ENCODE measurements at places on chromosomes 5 and 9. TPM values are rescaled to one million over a fixed set of nuclear protein-coding genes. Genes with fewer than 3 reads are reported as not detected.

DNA sequence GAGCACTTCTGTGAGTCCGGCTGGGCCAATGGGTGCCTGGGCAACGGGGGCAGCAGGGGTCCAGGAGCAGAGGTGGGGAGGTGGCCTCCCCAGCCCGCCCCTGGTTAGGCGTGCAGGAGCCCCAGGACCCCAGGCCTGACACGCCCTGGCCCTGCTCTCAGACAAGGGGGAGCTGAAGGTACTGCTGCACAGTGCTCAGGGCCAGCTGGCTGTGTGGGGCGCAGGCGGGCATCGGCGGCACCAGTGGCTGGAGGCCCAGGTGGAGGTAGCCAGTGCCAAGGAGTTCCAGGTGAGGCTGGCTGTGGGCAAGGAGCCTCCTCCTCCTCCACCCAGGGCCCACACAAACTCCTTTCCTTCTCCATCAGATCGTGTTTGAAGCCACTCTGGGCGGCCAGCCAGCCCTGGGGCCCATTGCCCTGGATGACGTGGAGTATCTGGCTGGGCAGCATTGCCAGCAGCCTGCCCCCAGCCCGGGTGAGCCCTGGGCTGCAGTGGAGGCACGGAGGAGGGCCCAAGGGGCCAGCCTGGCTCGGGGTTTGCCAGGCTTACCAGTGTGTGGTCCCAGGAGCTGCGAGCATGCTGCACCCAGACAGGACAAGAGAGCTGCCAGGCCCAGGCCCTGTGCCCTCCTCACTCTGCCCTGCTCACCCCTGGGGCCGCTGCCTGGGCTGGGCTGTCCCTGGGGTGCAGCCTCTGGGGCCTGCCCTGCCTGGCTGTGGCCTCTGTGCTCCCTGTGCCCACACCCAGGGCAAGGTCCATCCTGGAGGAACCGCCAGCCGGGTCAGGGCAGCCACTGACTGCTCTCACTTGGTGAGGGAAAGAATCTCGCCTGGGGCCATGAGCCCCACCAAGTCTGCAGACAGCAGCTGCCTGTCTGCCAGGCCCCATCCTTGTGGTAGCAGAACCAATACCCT, 7.0 kb downstream of the MAMDC4 start:
- peak; percentile 97 for DNase-seq

GRCh38 chr9:90914868-90915483, 113.4 kb downstream of the SYK start:
- peak; percentile 97 for DNase-seq

DNA sequence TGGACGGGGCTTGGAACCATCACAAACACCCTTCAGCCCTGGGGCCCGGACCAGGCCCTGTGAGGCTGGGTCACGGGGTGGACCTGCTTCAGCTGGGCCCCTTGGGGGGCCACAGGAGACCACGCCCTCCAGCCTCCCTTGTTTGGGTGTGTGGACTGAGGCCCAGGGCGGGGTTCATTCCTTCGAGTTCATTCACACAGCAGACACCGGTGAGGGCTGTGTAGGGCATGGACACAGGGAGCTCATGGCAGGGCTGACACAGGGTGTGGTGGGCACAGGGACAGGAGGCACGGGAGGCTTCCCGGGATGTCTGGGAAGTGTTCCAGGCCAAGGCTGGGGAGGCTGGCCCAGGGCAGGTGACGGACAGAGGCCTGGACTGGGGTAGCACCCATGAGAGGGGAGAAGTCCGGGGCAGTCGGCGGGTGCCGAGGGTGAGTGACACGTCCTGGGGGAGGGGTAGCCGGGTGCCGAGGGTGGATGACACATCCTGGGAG, 8.9 kb downstream of the DNLZ start:
- peak; percentile 98 for DNase-seq

Gene GRIN1
- total RNA-seq, result not detected

DNA sequence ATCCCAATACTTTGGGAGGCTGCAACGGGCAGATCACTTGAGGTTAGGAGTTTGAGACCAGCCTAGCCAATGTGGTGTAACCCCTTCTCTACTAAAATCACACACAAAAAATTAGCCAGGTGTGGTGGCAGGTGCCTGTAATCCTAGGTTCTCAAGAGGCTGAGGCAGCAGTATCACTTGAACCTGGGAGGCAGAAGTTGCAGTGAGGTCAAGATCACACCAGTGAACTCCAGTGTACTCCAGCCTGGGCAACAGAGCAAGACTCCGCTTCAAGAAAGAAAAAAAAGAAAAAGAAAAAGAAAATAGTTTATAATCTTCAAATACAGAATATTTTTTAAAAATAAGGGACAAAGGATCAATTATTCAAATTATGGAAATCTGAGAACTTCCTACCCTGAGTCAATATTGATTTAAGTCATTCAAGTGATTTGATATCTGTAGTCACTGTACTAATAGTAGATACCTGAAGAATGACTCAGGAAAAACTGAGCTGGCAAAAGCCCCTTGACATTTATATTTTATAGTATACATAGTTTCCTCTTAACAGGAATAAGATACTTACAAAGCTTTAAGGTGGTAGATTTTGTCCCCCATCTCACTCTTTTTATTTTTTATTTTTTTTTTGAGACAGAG, 61.8 kb downstream of the PTBP3 start:
- peak; percentile 43 for DNase-seq

- DNase-seq, result peak; percentile 46
Observed at GRCh38 chr9:92468206-92468605, 14.1 kb downstream of the ASPN start.

DNA sequence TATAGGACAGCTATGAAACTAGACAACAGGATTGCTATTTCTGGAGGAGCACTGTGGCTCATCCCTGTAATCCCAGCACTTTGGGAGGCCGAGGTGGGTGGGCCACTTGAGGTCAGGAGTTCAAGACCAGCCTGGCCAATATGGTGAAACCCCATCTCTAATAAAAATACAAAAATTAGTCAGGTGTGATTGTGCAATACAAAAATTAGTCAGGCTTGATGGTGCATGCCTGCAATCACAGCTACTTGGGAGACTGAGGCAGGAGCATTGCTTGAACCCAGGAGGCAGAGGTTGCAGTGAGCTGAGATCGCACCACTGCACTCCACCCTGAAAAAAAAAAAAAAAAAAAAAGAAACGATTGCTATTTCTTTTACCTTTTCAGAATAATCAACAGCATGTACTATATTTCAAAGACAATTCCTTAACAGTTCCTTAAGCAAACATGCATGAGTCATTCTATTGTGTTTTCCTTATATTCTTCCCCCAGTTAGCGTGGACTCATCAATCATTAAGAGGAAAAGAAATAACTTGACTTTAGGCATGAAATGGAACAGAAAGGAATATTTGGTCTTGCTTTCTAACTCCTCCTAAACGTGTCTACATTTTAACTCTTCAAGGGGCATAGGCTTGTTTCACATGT, 162.6 kb downstream of the TAF11L14 start:
- no peak for DNase-seq

Gene FOXI1
- total RNA-seq, result not detected

- no peak for DNase-seq
Observed at GRCh38 chr5:23025629-23026233, 172.6 kb upstream of the CDH12 start.

DNA sequence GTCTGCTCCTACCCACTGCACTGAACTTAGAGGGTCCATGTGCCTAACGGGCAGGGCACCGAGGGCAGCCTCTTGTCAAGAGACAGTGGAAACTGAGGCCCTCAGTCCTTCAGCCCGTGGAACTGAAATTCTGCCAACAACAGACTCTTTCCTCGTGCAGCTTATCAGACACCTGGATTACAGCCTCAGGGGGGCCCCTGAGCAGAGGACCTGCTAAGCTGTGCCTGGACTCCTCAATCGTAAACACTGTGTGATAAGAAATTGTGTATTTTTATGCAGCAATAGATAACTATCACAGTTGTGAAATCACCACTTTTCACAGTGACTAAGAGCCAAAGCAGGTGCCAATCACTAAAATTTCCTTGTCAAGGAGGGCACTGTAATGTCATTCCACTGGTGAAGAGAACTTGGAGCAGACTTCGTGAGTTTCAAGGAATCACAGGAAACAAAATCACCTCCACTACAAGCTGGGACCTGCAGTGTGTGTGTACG, 33.4 kb upstream of the CTSV start:
- no peak for DNase-seq

Gene PDE6A
- total RNA-seq, result under 0.01 TPM

DNA sequence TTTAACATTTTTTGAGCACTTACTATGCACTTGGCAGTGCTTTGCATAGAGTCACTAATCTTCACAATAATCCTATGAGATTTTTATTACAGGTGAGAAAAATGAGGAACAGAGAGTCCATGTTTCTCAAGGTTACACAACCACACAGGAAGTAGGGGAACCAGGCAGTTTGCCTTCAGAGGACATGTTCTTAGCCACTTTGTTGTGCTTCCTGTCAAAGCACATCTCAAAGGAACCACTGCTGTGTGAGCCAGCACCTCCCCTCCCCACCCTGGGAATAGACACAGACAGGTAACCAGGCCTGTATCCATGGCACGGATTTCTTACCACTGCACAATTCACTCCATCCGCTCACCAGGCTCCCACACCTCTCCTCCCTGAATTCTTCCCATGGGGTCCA, 6.3 kb upstream of the DNAJB5 start:
- DNase-seq, result no peak

DNA sequence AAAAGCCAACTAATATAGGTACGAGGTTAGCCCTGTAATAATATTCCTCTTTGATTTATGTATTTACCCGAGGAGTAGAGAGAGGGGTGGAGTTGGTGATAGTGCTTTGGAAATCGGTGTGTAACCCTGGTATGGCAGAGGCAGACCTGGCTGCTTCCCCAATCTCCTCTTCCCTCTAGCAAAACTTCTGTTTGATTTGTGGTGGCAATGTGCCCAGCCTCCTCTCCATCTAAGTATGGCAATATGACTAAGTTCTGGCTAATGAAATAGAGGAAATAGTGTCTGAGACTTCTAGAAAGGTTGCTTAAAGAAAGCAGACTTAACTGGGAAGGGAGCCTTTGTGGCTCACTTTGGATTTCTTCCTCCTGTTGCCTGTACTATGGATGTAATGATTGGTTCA, 491.1 kb downstream of the ENC1 start:
- DNase-seq, result no peak

DNA sequence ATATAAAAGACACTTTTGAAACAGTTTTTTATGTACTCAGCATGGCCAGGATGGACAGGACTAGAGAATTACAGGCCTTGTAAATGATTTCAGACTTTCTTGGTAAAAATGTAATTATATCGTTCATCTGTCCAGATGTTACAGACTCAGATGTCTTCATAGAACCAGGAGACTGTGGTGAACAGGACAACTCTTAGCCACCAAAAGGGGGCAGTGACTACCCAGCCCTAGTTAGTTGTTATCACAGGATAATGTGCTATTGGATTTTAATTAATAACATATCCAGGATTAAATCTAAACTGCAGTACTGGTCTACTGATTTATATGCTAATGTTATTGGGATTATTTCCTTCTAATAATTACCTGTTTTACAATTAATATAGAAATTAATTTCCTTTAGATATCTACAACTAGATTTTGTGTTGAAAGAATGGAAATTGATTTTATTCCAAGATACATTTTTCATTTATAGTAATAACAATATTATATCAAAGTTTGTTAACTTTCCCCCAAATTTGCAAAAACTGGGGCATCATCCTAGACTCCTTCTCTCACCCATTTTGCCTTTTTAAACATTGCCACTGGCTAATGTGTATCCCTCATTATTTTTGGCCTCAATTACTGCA, 99.4 kb downstream of the MTREX start:
- peak; percentile 42 for DNase-seq

GRCh38 chr5:131329286-131329560, 65.4 kb downstream of the CDC42SE2 start:
- DNase-seq, result no peak

Gene ST6GALNAC4
- total RNA-seq, result 33.7 TPM

- no peak for DNase-seq
Observed at GRCh38 chr5:156093024-156093423, 233.9 kb upstream of the SGCD start.

GRCh38 chr9:105511446-105511845, 46.5 kb upstream of the FKTN start:
- no peak for DNase-seq

DNA sequence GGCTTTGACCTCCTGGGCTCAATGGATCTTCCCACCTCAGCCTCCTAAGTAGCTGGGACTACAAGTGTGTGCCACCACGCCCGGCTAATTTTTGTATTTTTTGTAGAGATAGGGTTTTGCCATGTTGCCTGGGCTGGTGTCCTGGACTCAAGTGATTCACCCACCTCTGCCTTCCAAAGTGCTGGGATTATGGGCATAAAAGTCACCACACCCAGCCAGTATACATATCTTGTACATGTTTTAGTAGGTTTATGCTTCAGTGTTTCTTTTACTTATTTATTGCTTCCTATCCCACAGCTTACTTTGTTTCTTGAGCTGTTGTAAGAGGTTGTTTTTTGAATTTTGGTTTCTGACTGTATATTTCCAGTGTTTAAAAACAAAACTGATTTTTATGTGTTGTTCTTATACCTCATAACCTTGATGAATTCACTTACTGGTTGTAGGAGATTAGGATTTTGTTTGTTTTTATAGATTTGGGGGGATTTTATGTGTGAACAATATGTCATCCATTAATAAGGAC, 12.9 kb downstream of the FBXW5 start:
- DNase-seq, result no peak

GRCh38 chr5:52448111-52448510, 339.6 kb upstream of the ITGA1 start:
- DNase-seq, result no peak

- no peak for DNase-seq
Observed at GRCh38 chr5:144950996-144951395, 780.3 kb downstream of the KCTD16 start.

GRCh38 chr9:105290418-105290817, 46.0 kb downstream of the SLC44A1 start:
- DNase-seq, result peak; percentile 6

DNA sequence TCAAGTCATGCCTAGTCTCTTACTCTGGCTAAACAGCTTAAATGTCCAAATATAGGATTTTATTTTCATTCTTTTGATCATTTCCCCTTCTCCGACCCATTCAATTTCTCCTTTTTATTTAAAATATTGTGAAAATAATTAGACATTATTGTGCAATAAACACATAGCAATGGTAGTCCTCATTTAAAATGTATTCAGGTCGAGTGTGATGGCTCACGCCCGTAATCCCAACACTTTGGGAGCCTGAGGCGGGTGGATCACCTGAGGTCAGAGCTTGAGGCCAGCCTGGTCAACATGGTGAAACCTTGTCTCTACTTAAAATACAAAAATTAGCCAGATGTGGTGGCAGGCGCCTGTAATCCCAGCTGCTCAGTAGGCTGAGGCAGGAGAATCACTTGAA, 26.7 kb downstream of the ADAMTS6 start:
- no peak for DNase-seq

Gene CEL
- total RNA-seq, result under 0.01 TPM

Gene ERAP2
- total RNA-seq, result 5.6 TPM

GRCh38 chr5:133669472-133669871, 57.1 kb upstream of the FSTL4 start:
- no peak for DNase-seq

Gene KIF20A
- total RNA-seq, result 7.2 TPM

Gene TAF11L14
- total RNA-seq, result not detected

- DNase-seq, result peak; percentile 8
Observed at GRCh38 chr5:13511442-13511841, 433.0 kb downstream of the DNAH5 start.

- DNase-seq, result no peak
Observed at GRCh38 chr5:161042862-161043261, 190.9 kb upstream of the ATP10B start.

GRCh38 chr9:5586391-5586802, 42.5 kb upstream of the RIC1 start:
- DNase-seq, result no peak
